Common myeloid progenitor, CD34-positive (primary cell): ENCODE measurements at places on chromosomes 1 and 21.

DNA sequence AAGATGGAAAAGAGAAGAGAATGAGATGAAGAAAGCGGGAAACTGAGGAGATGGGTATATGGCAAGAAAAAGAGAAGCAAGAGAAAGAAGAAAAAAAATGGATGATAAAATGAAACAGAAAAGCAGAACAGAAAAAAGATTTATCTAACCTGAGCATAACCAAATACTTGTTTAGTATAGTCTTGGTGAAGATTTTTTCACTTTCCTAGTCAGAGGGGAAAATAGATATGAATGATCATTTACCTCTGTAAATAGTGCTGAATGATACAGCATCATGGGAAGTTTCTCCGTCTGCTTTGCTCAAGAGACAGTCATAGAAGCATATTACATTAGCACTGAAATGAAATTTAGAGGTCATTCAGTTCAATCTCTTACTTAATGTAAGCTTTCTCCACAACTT lies 36.1 kb upstream of the PLPPR4 start:
- no peak for DNase-seq

- DNase-seq = no peak
Measured at GRCh38 chr21:34864370-34865149, 184.5 kb downstream of the RUNX1 start.

GRCh38 chr1:169550294-169550693 lies 36.0 kb downstream of the F5 start:
- DNase-seq = peak; percentile 77

- DNase-seq = no peak
Measured at GRCh38 chr1:225709101-225709500, 56.2 kb upstream of the ENAH start.

GRCh38 chr21:36035381-36035791 lies 24.9 kb downstream of the SETD4 start:
- DNase-seq = peak; percentile 73

DNA sequence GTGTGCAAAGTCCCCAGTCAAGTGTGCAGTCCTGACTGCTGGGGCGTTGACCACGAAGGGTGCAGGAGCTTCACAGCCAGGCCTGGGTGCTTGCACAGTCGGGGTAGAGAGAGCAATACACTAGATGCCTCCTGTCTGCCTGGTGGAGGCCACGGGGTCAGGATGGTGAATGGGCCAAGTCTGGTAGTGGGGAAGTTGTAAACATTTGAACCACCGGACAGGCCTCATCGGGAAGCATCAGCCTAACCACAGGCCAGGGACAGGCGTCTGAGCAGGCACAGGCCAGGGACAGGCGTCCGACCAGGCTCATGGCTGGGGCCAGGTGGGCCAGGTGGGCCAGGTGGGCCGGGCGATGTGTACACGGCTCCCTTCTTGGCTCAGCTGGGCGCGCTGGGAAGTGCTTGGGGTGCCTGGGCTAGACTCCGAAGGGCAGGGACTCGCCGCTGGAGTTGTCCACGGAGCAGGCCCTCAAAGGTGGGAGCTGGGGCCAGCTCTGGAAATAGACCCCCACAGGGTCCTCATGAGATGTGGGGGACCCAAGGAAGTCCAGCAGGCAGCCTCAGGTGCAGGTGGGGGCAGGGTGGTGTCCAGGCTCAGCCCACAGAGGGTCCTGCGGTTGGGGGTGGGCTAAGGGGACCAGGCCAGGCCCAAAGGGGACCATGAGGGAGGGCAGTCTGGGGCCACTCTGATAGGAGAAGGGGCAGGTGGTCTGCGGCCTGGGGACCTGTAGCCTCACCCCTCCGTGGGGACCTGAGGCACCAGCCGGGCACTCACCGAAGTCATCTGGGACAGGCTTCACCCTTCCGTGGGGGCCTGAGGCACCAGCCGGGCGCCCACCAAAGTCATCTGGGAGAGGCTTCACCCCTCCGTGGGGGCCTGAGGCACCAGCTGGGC lies 15.0 kb downstream of the COL6A1 start:
- DNase-seq = no peak

DNA sequence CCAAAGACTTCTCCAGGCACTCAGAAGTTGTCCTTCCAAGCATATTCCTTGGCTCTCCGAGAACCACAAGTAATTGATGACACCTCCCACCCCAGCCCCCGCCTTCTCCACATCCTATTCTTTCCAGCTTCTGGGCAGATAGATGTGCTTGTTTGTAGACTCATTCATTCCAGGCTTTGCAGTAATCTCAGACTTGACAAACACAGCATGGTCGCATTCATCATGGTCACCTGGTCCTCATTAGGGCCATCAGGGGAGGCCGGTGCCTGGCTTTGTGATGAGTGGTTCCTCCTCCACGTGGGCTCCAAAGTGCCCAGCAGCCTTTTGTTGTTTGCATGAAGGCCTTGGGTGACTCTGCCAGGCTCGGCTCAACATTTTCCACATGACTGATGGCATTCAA lies 28.5 kb upstream of the KCNE2 start:
- DNase-seq = no peak

DNA sequence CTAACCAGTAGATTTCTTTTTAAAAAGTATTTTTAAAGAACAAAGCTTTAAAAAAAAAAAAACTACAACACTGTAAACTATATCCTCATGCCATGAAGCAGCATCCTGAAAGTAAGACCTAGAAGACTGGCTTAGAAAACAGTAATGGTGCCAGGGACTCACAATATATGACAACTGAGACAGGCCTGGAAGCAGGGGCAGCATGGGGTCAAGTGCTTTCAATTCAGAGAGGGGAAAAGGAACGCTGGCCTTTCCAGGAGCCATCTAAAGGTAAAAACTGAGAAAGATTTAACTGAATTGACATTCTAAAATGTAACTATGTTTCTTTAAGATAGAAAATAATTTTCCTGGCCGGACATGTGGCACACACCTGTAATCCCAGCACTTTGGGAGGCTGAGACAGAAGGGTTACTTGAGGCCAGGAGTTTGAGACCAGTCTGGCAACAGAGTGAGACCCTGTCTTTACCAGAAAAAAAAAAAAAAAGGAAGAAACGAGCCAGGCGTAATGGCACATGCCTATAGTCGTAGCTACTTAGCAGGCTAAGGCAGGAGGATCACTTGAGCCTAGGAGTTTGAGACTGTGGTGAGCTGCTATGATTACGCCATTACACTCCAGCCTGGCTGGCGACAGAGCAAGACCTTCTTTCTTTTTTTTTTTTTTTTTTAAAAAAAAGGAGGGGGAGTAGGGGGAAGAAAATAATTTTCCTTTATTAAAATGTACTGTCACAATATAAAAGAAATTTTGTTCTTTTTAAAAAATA lies 54.1 kb downstream of the SLC35D1 start:
- DNase-seq = no peak

GRCh38 chr1:10424034-10424433 lies 6.2 kb upstream of the CENPS start:
- DNase-seq = no peak

GRCh38 chr1:33972676-33973395 lies 109.0 kb downstream of the HMGB4 start:
- no peak for DNase-seq

DNA sequence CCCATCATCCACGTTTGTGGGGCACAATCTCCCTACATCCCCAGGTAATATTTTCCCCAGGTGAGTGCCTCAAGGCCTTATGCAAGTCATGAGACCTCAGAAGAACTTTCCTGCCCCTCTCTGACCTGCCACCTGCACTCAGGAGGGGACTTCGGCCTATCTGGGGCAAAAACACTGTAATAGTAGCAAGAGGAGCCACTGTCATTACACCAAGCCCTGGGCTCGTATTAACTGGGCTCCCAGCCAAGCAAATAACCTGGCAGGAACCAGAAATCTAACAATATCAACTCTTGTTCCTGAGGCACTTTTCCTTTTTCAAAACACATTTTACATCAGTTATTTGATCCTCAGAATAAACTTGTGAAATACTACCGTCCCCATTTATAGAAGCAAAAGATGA lies 30.9 kb downstream of the LAMB3 start:
- DNase-seq = no peak

DNA sequence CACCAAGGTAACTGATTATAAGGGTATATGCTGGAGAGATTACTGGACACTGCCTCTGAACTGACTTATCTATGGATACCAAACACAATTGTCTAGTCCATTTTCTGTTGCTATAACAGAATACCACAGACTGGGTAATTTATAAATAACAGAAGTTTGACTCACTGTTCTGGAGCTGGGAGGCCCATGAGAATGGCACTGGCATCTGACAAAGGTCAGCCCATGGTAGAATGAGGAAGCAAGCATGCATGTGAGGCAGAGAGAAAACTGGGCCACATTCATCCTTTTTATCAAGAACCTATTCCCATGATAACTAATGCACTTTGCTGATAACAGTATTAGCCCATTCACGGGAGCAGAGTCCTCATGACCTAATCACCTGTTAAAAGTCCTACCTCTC lies 37.4 kb downstream of the FCER1A start:
- peak; percentile 13 for DNase-seq

DNA sequence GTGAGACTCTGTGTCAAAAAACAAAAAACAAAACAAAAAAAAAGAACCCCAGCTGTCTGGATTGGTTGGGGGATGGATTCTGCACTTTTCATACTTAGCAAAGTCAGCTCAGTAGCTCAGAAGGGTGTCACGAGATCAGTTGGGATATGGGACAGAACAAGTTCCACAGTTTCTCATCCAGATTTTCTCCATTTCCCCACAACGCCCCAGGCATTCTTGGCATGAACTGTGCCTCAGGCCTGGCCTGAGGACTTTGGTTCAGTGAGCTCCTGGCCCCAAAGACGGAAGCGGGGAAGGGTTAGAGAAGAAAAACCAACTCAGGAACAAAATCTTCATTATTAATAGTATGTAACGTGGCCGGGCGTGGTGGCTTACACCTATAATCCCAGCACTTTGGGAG lies 1.9 kb downstream of the AKR7A2 start:
- DNase-seq = no peak

DNA sequence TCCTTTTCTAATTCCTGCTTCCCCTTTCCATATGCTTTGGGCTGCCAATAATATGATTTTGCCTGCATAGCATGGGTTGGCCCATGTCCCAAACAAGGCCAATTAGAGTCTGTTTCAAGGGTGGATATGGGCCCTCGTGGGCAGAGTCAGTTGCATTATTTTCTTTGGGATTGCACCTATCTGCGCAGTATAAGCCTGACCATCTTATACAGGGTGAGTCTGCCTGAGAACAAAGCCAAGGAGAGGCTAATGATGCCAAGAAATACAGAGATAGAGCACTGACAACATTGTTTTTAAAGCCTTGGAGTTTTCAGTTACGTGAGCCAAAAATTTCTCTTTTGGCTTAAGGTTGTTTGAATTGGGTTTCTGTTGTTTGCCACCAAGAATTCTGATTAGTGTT lies 18.6 kb downstream of the OVAAL start:
- no peak for DNase-seq

- DNase-seq = peak; percentile 11
Measured at GRCh38 chr21:39313042-39313570, 326 bp downstream of the BRWD1 start.

DNA sequence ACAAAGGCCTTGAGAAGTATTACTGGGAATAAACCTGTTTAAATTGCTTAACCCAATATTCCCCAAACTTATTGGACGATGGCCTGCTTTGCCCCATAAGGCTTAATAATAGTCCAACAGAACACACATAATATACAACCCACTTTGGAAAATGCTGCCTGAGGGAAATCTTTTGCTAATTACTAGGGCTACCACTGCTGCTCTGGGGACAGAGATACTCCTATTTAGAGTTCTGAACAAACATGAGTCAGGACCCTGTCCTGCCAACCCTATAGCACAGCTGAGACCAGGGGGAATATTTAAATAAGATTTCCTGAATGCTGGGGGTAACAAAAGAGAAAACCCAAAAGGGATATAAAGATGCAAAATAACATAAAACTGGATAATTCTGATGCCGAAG lies 139.1 kb downstream of the BRINP2 start:
- DNase-seq = no peak

- DNase-seq = no peak
Measured at GRCh38 chr1:100377590-100378361, 25.5 kb downstream of the CDC14A start.

GRCh38 chr1:47184822-47185677 lies 4.8 kb downstream of the PDZK1IP1 start:
- DNase-seq = no peak

DNA sequence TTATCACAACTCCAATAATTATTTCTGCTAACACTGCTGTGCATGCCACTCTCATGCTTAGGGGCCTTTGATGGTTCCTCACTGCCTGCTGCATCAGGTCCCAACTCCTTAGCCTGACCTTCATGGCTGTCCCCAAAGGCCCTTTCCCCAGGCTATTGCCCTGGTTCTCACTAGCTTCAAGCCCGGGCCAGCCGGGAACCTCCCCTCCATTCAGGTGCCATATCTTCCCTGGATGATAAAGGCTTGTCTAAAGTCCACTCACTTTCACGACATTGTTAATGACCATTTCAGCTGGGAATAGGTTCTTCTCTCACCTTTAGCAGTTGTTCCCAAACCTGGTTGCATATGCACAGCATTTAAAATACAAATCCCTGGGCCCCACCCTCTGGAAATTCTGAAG lies 95.8 kb downstream of the CNIH3 start:
- DNase-seq = no peak

- DNase-seq = no peak
Measured at GRCh38 chr1:200619894-200620272, 668 bp downstream of the KIF14 start.

GRCh38 chr21:34369741-34370140 lies 5.6 kb upstream of the SMIM11 start:
- DNase-seq = no peak

DNA sequence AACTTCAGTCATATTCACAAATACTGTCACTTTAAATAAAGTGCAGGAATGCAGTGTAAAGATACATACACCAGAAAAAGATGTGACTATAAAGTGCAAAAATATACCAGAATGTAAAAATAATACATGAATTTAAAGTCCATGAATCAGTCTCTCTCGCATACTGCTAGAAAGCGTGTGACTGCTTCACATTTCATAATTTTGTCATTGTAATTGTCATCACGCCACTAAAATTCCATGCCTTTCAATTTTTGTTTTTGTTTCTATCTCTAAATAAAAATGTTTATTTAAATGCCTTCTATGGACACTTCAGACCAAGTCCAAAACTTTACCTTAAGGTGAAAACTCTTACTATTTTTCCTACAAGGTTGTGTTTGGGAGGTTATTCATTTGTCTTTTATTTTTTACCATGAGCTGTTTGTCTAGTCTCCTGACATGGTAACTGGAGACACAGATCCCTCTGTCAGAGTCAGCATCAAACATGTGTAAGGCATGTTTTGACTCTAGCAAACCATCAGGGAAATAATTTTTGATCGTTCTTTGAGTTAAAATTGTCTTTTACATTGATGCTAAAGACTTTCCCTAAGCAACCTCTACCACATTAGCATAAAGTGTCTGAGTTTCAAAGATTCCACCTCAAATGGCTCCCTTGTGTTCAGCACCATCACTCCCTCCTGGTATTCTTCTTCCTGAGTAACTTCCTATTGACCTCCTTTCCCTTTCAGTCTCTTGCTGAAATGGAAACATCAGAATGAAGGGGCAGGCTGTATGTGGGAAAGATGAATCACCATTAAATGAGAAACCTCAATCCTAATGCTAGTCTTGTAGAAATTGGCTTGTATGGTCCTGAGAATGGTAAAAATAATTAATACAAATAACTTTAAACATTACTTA lies 14.0 kb upstream of the AIM2 start:
- DNase-seq = no peak

GRCh38 chr1:180451504-180451903 lies 50.9 kb downstream of the ACBD6 start:
- no peak for DNase-seq
